T-helper 9 cell (primary cell): ENCODE measurements at places on chromosomes 4 and X.

GRCh38 chr4:67141586-67141985, 403.7 kb downstream of the CENPC start:
- DNase-seq: no peak

- peak; percentile 3 for DNase-seq
Observed at GRCh38 chr4:183099537-183100297, 660 bp downstream of the WWC2 start.

DNA sequence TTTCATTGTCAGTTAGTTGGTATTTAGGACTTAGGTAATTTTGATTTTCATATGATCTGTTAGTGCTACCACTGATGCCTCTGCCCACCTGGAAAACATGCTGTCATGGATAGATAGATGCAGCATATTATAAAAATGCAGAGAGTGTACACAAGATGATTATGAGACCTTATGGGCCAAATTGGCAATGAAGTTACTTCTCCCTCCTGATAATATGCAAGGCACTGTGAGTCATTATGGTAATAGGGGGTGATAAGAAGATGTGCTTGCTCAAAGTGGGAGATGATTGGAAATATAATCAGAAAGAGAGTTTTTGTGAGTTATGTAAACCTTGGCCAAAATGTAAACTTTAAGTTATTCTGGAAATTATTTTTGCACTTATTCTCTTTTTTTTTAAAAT, 56.6 kb upstream of the RHOH start:
- no peak for DNase-seq

GRCh38 chr4:151948351-151949016, 187.7 kb upstream of the GATB start:
- DNase-seq: no peak

- DNase-seq: no peak
Observed at GRCh38 chr4:54092405-54093323, 7.3 kb upstream of the GSX2 start.

DNA sequence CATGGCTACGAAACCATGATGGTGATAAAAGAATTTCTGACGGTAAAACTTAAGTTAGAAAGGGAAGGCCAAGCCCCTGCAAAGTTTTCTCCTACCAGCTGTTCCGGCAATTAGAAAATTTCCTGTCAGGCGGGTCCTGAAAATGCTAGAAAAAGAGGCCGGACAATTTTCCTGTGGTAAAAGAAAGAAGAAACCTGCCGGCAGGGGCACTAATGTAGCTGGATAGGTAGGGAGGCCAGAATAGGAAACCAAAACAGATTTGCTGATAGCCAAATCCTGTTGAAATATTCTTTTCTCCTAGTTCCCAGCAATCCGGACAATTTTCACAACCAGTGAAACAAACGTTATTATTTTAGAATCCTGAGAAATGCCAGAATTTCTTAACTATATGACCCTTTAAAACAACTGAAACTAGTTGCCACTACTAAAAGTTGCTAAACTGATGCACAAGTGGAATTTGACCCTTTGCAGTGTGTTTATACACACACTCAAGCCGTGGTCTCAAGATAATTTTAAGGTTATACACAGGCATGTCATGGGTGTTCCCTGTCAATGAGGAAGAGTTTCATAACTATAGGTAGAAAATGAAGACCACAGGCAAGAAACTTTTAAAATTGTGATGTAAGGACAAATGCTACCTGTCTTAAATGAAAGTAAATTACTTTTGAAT, 47.7 kb downstream of the RPS6KA3 start:
- no peak for DNase-seq

DNA sequence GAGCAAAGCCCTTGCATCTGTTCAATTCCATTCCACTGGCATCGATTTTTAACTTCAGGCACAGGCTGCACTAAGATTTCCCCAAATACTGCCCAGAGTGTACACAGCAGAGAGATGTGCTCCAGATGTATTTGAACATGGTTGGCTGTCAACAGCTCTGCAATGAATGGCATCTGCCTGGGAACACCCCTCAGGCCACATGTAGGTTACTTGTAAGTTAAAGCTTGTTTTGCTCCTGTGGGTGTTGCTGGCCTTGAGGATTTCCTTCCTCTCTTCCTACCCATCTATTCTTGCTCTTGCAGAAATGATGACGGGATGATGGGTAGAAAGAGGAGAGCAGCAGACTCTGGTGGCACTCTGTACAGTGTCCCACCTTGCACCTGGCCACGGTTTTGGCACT, 69.3 kb upstream of the HELT start:
- no peak for DNase-seq

GRCh38 chr4:2354118-2354517, 64.3 kb downstream of the ZFYVE28 start:
- peak; percentile 15 for DNase-seq

GRCh38 chr4:183912585-183912984, 7.5 kb downstream of the STOX2 start:
- no peak for DNase-seq

DNA sequence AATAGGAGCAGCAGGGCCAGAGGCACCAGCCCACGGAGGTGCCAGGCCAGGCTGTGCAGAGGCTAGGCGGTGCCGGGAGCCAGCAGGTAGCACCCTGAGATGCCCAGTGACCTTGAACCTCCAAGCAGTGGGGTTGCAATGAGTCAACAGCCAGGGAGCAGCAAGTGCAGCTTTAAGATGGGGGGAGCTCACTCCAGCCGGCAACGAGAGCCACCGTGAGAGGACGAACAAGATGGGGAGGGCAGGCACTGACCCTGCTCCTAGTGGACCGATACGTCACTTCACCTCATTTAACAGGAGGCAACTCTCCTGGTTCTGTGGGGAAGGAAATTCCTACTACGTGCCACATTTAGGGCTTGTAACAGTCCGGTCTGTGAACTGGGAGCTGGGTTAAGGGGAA, 4.8 kb downstream of the LETM1 start:
- DNase-seq: no peak

- no peak for DNase-seq
Observed at GRCh38 chr4:182553653-182554052, 310.5 kb downstream of the TENM3 start.

- DNase-seq: no peak
Observed at GRCh38 chr4:71941001-71941400, 90.8 kb upstream of the NPFFR2 start.

DNA sequence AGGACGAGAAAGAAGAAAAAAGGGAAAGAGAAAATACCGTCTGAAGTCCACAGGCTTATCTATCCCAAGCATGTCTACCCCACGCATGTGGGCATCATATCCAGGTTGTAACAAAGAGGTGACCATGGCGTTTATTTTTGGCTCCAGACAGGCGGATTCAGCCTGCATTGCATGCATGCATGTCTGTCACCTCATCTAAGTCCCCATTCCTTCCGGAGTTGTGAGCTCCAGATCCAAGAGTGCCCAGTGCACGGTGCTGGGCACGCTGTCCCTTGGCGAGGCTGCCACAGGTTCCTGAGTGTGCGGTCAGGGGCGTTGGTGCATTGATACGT, 905 bp upstream of the GALNTL6 start:
- DNase-seq: no peak

DNA sequence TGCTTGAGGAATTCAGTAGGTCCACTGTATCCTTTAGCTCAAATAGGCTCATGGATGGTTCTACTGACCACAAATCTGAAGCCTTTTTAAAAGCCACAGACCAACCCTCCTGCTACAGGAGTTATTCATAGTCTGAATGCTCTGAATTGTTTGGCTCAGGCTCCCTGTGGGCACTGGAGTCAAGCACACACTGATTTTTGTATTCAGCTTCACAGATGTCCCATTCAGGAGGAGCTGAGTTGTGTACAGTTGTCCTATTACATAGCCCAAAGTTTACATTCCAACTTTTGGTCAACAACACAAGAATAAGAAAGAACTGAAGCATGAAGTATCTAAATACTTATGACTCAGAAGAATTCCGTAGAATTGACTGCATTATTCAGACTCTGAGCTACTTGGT, 243.9 kb downstream of the UNC5C start:
- DNase-seq: no peak

DNA sequence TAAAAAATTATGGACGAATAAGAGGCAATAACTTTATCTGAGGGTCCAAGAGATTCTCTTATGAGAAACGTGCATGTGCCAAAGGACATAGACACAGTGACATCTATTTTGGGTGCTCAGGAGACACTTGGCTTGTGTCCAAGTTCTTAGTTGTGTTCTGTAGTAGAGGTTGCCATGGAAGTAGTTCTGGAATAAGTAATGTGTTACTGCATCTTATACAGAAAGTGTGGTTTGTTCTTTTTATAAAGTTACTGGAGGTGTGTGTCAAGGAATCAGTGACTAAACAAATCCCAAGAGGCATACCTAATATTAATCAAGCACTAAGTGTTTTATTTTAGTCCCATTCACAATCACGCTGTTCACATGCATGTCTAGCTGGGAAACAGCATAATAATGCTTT, 305.7 kb downstream of the ARHGAP24 start:
- no peak for DNase-seq

GRCh38 chrX:120749141-120749846, 119.4 kb upstream of the C1GALT1C1 start:
- DNase-seq: no peak

DNA sequence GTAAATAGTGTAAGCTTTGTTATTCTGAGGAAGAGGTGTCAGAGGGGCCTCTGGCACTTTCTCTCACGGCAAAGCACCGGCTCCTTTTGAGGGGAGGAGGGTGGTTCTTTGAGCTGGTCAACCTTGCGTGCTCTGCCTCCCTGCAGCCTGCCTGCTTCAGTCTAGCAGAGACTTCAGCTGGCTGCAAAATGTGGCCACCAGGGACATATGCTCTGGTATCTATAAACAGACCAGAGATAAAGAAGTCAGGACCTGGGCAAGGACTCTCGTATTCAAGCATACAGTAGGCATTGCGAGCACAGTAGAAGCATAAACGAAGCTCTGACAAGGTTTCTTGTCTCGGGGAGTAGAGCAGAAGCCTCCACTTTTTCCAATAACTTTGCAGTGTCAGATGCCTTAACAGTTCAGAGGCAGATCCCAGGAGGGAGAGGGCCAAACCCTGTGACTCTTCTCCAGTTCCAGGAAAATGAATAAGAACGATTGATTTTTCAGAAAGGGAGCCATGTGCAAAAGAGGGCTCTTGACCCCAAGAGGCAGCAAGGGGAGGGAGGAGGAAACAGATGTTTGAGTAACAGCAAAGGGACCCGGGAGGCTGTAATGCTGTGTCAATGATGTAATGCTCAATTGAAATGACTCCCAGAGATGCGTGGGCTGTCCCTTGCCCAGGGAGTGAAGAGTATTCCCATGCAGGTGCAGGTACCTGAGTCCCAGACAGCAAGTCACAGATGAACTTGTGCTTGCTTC, 57.9 kb upstream of the TEX13D start:
- DNase-seq: no peak

GRCh38 chr4:12165616-12166015, 736.9 kb upstream of the HS3ST1 start:
- DNase-seq: no peak

DNA sequence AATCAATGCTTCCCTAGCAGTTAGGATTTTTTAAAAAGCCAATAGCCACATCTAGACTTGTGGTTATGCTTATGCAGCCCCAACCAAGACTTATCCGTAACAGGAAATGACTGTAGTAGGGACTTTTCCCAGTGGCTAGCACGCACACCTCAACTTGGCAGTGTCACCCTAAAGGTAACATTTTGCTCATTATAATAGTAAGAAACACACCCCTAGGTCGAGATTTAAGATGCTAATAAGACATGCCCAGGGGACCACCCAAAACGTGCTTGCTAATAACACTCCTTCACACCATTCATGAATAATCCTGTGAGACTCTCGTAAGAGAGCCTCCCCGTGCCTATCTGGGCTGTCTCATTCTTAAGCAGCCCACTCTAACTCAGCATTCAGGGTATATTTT, 195.3 kb downstream of the CHIC1 start:
- DNase-seq: no peak

GRCh38 chr4:2933566-2934076, 29.6 kb downstream of the NOP14 start:
- DNase-seq: no peak

GRCh38 chr4:16783119-16783518, 115.3 kb downstream of the LDB2 start:
- DNase-seq: no peak

GRCh38 chr4:182301736-182302135, 58.5 kb downstream of the TENM3 start:
- DNase-seq: no peak

- no peak for DNase-seq
Observed at GRCh38 chr4:157076578-157076947, 613 bp downstream of the GLRB start.

DNA sequence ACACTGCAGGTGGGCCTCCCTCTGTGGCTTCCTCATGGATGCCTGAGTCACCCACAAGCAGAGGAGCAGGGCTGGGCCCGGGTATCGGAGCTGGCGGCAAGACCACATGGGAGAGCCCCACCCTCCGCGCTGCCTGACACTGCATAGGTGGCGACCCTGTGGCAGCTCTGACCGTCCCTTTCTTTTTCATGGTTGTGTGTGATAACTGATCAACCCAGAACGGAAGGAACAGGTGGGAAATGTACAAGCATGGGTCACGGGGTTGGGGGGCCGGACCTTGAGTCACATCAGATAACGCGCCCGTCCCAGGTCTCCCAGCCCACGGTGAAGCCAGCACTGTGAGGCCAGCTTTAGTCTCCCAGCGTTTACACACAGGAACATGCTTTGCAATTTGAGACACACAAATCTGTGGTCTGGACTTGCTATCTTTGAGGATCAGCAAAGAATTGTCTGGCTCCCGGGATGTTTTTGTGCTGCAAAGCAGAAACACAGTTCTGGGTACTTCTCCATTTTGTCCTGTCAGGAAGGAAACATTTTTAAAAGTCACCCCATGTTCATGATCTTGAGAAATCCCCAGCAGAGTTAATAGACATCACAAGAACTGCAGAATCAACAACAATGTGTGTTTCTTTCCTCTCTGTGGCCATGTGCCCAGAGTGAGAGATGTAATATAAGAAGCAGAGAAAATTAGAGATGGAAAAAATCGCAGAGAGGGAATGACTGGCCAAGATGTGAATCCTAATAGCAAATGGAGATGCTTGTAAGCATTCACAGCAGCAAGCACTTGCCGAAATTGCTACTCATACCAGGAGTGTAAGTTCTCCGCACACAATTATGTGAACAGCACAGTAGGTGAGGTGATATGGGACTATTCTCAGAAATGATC, 70.1 kb upstream of the CBR4 start:
- DNase-seq: no peak

- no peak for DNase-seq
Observed at GRCh38 chrX:129798456-129798855, 18.7 kb downstream of the SASH3 start.

DNA sequence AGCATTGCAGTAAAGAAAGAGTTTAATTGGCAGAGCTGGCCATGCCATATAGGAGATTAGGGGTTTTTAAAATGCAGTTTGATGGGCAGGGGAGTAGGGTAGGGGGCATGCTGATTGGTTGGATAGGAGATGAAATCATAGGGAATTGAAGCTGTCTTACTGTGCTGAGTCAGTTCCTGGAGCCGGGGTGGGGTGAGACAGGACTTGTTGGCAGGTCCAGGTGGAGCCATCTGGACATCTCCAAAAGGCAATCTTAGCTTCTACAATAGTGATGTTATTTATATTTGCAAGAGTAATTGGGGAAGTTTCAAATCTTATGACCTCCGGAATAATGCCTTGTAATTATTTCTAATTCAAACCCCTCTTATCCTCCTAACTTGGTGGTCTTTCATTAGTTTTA, 32.4 kb upstream of the PGM2 start:
- no peak for DNase-seq
